Prostate gland (tissue), 2 donors: ENCODE measurements at places on chromosomes 5 and 9. TPM values are rescaled to one million over a fixed set of nuclear protein-coding genes. Genes with fewer than 3 reads are reported as not detected.

DNA sequence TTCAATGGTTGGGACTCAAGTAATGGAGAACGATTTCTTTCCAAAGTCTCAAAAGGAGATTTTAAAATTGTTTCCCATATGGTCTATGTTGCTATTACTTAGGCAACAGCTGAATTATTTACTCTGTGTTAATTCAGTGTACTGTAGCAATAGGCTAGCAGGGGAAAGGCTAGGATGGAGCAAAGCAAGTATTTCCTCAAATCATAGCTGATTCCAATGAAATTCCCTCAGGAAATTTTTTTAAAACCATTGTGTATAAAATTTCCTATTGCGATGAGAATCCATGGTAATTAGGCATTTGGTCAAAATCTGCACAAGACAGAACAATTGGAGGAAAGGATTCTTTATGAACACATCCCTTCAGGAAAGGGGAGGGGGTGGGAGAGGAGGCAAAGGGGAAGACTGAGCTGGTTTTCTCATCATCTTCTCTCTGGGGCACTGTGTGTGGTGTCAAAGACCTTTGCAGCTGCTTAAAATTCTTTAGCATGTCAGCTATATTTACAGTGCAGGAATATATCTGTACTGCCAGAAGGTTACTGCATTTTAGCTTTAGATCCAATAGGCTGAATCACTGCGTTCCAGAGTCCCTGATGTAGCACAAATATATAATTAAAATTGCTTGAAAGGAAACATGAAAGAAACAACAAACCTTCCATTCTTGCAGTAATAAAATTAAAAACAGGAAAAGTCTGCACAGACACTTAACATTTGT, 95.3 kb downstream of the ZNF608 start:
- no peak overlapping the region for H3K27ac ChIP-seq
- H3K4me3 ChIP-seq = peak overlapping the region; percentile 48
- no peaks in the 10 kb centered on the region for H3K27me3 ChIP-seq
- H3K4me1 ChIP-seq = peaks cover 1% of the 10 kb centered on the region
- no peaks in the 10 kb centered on the region for H3K36me3 ChIP-seq
- no peak for DNase-seq

DNA sequence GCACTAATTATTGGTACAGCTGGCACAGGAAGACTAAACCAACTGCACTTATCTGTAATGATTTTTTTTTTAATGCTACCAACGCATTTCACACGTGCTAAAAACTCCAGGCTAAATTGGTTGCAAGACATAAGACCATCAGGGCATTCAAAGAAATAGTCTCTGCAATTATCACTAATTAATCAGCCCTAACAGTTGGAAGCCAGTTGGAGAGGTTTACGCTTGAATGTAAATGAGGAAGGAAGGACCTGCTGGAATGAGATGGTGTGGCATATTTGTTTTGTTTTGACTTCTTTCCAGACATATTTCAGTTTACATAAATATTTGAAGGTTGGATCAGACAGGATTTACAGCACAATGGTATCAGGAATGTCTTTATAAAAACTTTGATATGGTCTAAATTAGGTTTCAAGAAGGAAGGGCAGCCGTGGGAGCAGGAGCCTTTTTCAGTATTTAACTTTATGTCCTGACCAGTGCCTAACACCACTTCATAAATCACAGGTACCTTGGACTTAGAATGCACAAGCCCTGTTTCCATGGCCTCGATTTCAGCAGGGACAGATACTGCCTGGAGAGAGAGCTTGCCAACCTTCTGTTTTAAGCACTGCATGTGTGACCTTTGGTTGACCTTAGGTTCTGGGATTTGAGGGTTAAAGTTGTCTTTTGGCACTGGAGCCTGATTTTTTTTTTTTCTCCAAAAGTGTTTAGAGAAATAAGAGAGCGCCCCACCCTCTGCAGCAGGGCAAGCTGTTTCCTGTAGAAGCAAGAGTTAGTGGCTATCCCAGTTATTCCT, 199.8 kb upstream of the MAP3K1 start:
- peak; percentile 20 for DNase-seq
- no peaks in the 10 kb centered on the region for H3K36me3 ChIP-seq
- H3K4me3 ChIP-seq = no peak overlapping the region

DNA sequence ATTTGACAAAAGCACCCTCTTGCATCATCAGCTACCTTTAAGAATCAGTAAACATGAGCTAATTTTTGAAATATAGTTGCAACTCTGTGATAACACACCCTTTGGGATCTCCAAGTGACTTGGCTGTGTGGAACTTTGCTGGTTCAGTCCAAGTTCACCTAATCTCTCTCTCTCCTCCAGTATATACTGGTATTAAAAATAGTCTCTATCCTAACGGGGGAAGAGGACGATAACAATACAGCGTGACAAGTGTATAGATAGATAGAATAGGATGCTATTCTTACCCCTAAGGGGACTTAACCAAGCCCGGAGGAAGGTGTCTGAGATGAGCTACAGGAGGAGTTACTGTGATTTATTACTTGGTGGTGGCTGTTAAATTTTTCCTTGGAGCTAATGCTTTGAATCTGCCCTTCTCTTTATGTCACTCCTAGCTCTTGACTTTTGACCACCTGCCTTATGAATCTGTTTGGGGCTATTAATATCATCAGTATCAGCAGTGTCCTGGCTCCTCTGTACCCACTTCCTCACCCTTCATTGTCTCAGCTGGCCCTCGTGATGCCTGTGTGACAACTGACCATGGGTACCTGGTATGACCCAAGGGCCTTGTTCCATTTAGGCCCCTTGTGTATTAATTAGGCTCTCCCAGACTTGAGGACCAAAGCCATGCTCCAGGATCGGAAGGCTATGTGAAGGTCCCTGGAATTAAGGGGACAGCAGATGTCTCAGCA, 223.9 kb downstream of the SREK1 start:
- no peaks in the 10 kb centered on the region for H3K4me1 ChIP-seq
- H3K27me3 ChIP-seq = no peaks in the 10 kb centered on the region
- no peak overlapping the region for H3K27ac ChIP-seq

DNA sequence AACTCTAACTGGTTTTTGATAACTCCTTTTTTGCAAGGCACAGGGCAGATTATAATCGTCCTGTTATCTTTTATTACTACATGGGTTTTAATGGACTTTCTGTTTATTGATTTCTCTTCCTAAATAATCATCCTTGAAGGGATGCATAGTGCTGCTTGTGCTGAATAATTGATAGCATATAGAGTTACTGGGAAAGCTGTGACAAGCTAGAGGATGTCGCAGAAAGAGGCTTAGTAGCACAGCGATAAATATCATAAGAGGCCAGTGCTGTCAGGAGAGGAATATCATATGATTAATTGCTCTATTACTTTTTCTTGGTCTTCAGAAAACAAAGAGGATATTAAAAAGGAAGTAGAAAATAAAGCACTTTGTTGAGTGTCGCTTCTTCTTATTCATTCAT, 1007.1 kb upstream of the ACO1 start:
- H3K27ac ChIP-seq = no peak overlapping the region
- H3K27me3 ChIP-seq = no peaks in the 10 kb centered on the region
- H3K4me1 ChIP-seq = no peaks in the 10 kb centered on the region

- no peak overlapping the region for H3K4me3 ChIP-seq
- H3K27me3 ChIP-seq = no peaks in the 10 kb centered on the region
- no peak for DNase-seq
- H3K4me1 ChIP-seq = no peaks in the 10 kb centered on the region
- H3K27ac ChIP-seq = no peak overlapping the region
- H3K36me3 ChIP-seq = no peaks in the 10 kb centered on the region
Measured at GRCh38 chr9:71820403-71820921, 52.1 kb upstream of the CEMIP2 start.

Gene SLC36A3
- total RNA-seq = not detected

GRCh38 chr9:105967797-105968196, 273.5 kb downstream of the TMEM38B start:
- no peaks in the 10 kb centered on the region for H3K27me3 ChIP-seq
- H3K27ac ChIP-seq = no peak overlapping the region
- no peak overlapping the region for H3K4me3 ChIP-seq
- no peak for DNase-seq
- H3K36me3 ChIP-seq = no peaks in the 10 kb centered on the region
- no peaks in the 10 kb centered on the region for H3K4me1 ChIP-seq

- DNase-seq = no peak
- no peak overlapping the region for H3K4me3 ChIP-seq
- no peaks in the 10 kb centered on the region for H3K36me3 ChIP-seq
- no peaks in the 10 kb centered on the region for H3K4me1 ChIP-seq
- no peaks in the 10 kb centered on the region for H3K27me3 ChIP-seq
Measured at GRCh38 chr5:3309538-3309937, 286.1 kb upstream of the IRX1 start.

Gene INSL6
- not detected for total RNA-seq

DNA sequence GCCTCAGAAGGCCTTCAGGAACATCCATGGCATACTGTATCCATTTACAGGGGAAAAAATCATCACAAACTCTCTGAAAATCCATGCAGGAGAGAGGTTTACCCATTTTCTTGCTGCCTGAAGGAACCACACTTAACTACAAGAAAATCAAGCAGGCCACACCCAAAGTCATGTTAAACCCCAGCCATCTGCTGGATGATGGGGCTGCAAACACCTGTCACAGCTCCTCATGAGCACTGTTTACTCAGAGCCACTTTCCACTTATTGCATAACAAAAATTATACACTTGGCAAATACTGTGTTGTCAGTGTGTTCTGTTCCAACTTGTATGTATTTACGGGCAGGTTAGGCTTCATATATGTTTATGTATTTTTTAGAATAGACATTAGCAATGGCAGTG, 35.8 kb downstream of the PPIC start:
- H3K27ac ChIP-seq = no peak overlapping the region
- no peak overlapping the region for H3K4me3 ChIP-seq
- H3K4me1 ChIP-seq = no peaks in the 10 kb centered on the region
- no peaks in the 10 kb centered on the region for H3K27me3 ChIP-seq

GRCh38 chr5:56155992-56156584, 77.0 kb downstream of the ANKRD55 start:
- H3K4me1 ChIP-seq = no peaks in the 10 kb centered on the region
- no peaks in the 10 kb centered on the region for H3K27me3 ChIP-seq
- no peaks in the 10 kb centered on the region for H3K36me3 ChIP-seq
- no peak overlapping the region for H3K27ac ChIP-seq

DNA sequence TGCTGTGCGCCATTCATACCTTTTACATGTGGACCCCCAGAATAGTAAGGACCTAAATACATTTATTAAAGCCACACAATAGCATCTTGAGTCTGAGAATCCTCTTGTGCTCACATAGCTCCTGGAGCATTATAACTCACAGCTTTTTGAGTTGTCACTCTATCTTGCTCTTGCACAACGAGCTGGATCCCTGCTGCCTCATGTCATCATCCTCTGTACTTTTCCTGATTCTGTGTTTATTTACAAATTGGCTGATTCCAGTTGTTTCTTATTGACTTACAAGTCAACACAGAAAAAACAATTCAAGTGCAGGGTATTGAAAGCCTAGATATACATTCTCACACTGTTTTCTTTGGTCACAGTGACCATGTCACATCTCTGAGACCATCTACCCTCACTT, 112.9 kb downstream of the SLC1A3 start:
- DNase-seq = no peak
- H3K4me1 ChIP-seq = no peaks in the 10 kb centered on the region
- no peaks in the 10 kb centered on the region for H3K36me3 ChIP-seq

DNA sequence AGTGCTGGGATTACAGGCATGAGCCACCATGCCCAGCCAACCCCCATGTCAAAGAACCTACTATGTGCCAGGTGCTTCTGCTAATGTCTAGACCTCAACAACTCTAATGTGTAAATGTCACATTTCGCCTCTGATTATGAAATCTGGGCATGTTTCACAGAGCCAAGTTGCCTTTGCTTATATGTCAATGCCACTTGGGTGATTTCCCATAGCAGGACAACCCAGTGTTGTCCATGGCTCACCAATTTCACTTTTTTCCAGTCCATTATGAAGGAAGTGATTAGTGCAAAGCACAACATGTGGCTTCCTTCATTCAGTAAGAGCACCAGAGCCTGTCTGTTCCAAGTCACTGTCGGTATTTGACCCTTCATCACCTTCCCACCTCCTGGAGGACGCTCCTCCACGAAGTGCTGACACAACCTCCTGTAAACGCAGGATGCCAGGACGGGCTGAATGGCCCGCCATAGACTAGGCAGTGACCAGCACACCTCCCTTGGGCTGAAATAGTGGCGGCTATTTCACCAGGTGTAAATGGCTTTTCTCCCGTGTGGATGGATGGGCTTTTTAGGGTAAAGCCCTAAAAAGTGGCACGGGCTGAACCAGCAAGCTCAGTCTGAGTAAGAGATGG, 962 bp upstream of the PKN3 start:
- no peaks in the 10 kb centered on the region for H3K4me1 ChIP-seq
- H3K27me3 ChIP-seq = no peaks in the 10 kb centered on the region
- no peaks in the 10 kb centered on the region for H3K36me3 ChIP-seq
- no peak overlapping the region for H3K4me3 ChIP-seq
- no peak overlapping the region for H3K27ac ChIP-seq

Gene IFNA21
- not detected for total RNA-seq

Gene MLANA
- not detected for total RNA-seq

- H3K4me3 ChIP-seq = no peak overlapping the region
- H3K27me3 ChIP-seq = no peaks in the 10 kb centered on the region
- H3K4me1 ChIP-seq = no peaks in the 10 kb centered on the region
- H3K27ac ChIP-seq = no peak overlapping the region
Measured at GRCh38 chr5:143174714-143175398, 228.6 kb downstream of the NR3C1 start.

GRCh38 chr5:75616971-75617621, 5.8 kb downstream of the ANKDD1B start:
- no peaks in the 10 kb centered on the region for H3K27me3 ChIP-seq
- H3K27ac ChIP-seq = peak overlapping the region; percentile 48
- no peak overlapping the region for H3K4me3 ChIP-seq
- H3K36me3 ChIP-seq = no peaks in the 10 kb centered on the region

Gene PAEP
- not detected for total RNA-seq

GRCh38 chr5:162503796-162504195, 436.2 kb downstream of the GABRG2 start:
- no peaks in the 10 kb centered on the region for H3K4me1 ChIP-seq
- no peak overlapping the region for H3K4me3 ChIP-seq
- H3K27me3 ChIP-seq = no peaks in the 10 kb centered on the region
- H3K27ac ChIP-seq = no peak overlapping the region
- H3K36me3 ChIP-seq = no peaks in the 10 kb centered on the region

DNA sequence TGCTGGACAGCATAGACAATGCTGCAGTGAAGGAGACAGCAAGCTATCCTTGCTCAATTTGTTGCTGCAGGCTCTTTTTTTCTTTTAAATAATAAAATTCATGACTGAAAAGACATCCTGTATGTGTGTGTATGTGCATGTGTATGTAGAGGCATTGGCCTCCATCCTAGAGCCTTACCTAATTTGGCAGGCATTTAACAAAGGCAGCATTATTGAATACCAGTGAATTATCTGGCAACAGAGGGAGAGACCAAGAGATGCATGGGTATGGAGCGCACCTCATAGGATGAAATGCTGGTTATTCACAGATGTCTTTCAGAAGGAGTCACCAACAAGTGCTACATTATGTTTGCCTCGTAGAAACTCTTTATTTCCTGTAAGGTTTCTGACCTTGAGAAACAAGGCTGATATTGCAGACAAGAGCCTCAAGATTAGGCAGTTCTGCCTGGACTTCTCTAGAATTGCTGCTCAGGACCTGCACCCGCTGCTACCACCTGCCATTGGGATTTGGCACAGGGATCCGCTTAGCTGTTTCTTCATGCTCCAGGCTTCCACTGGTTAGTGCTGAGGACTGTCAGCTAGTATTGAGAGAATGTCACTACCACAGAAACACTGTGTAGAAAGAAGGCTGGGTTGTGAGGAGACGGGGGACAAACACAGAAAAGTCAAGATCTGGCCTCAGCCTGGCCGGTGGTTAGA, 247.7 kb upstream of the RFX3 start:
- H3K36me3 ChIP-seq = no peaks in the 10 kb centered on the region
- no peaks in the 10 kb centered on the region for H3K27me3 ChIP-seq
- DNase-seq = no peak
- no peak overlapping the region for H3K4me3 ChIP-seq

- no peaks in the 10 kb centered on the region for H3K36me3 ChIP-seq
- no peak overlapping the region for H3K27ac ChIP-seq
- H3K4me1 ChIP-seq = no peaks in the 10 kb centered on the region
- H3K4me3 ChIP-seq = no peak overlapping the region
- no peaks in the 10 kb centered on the region for H3K27me3 ChIP-seq
- DNase-seq = no peak
Measured at GRCh38 chr9:122302237-122303093, 37.8 kb downstream of the MRRF start.
